Heart left ventricle (tissue), 16 donors: ENCODE measurements at places on chromosomes 6 and 20. TPM values are rescaled to one million over a fixed set of nuclear protein-coding genes. Genes with fewer than 3 reads are reported as not detected.

The ZC2HC1B gene
- total RNA-seq, result 0.25 TPM

The RIPPLY2 gene
- total RNA-seq, result not detected

The PACRG gene
- 10.7 TPM for total RNA-seq

The DACT2 gene
- 1.5 TPM for total RNA-seq

The MROH8 gene
- total RNA-seq, result 8.1 TPM

DNA sequence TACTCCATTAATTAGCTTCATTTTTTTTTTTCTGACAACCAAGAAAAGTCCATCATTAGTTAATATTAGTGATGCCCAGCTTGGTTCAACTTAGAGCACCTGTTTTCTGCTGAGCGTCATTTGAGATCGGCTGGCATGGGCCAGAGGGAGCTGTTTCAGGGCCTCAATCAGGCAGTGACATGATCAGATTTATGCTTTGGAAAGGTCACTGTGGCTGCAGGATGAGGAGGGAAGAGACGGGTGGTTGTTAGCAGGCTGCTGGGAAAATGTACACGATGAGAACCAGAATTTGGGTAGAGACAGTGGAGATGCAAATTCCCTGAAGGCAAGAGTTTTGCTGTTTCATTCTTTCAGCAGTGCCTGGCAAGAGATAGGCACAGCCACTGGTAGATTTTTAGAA is 4.4 kb upstream of the STX16 start:
- no peaks in the 10 kb centered on the region for H3K36me3 ChIP-seq
- peaks cover 15% of the 10 kb centered on the region for H3K4me1 ChIP-seq
- no peaks in the 10 kb centered on the region for H3K27me3 ChIP-seq
- no peak for DNase-seq

GRCh38 chr6:169489563-169490245 is 212.1 kb downstream of the WDR27 start:
- no peak overlapping the region for H3K4me3 ChIP-seq
- H3K4me1 ChIP-seq, result peaks cover 23% of the 10 kb centered on the region
- no peak overlapping the region for H3K27ac ChIP-seq
- no peak for DNase-seq
- H3K36me3 ChIP-seq, result no peaks in the 10 kb centered on the region
- H3K27me3 ChIP-seq, result no peaks in the 10 kb centered on the region

GRCh38 chr6:71509191-71510005 is 220.8 kb downstream of the OGFRL1 start:
- H3K4me3 ChIP-seq, result no peak overlapping the region
- no peak overlapping the region for H3K27ac ChIP-seq
- no peak for DNase-seq
- H3K36me3 ChIP-seq, result no peaks in the 10 kb centered on the region
- H3K27me3 ChIP-seq, result no peaks in the 10 kb centered on the region
- H3K4me1 ChIP-seq, result no peaks in the 10 kb centered on the region

DNA sequence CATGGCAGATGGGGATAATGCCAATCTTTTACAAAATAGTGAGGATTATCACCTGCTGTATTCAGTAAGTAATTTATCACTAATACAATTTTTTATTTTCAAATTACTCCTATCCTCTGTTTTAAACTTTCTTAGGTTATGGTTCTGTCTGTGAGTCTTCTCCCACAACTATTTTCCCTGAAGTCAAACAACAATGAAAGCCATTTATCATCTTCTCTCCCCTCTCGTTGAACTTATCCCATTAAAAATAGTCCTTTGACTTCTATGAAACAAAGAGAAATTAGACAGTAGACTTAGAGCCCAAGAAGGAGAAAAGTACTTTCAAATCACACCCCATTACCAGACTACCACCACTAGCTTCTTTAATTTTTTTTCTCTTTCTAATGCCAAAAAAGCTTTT is 147.7 kb downstream of the SIM1 start:
- no peaks in the 10 kb centered on the region for H3K4me1 ChIP-seq
- H3K36me3 ChIP-seq, result no peaks in the 10 kb centered on the region
- H3K27ac ChIP-seq, result no peak overlapping the region
- H3K27me3 ChIP-seq, result no peaks in the 10 kb centered on the region
- no peak for DNase-seq

- H3K36me3 ChIP-seq, result no peaks in the 10 kb centered on the region
- no peak overlapping the region for H3K27ac ChIP-seq
- no peak for DNase-seq
- H3K4me3 ChIP-seq, result no peak overlapping the region
Measured at GRCh38 chr6:97819710-97820109, 536.7 kb upstream of the MMS22L start.

DNA sequence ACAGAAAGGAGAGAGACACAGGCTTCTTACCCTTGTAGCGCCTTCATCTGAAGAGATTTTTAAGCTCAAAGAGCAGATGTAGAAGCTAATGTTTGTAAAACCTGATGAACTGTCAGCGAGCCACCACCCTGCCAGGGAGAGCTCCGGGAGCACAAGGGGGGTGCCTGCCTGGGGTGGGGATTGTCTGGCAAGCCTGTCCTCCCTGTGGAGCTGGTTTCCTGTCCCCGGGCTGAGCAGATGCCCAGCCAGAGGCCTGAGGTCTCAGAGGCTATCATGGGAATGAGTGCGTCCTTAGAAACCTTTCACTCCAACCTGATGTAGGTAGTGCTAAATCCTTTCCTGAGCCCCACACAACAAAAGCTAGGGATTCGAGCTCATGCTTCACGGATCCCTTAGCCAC is 41.9 kb upstream of the NR2E1 start:
- no peaks in the 10 kb centered on the region for H3K36me3 ChIP-seq
- H3K4me3 ChIP-seq, result no peak overlapping the region
- peaks cover 18% of the 10 kb centered on the region for H3K27me3 ChIP-seq
